ENCODE measurements at places on chromosomes 1 and 21.

GRCh38 chr1:17232759-17233661 is 15.9 kb upstream of the PADI3 start:
- DNase-seq = no peak

DNA sequence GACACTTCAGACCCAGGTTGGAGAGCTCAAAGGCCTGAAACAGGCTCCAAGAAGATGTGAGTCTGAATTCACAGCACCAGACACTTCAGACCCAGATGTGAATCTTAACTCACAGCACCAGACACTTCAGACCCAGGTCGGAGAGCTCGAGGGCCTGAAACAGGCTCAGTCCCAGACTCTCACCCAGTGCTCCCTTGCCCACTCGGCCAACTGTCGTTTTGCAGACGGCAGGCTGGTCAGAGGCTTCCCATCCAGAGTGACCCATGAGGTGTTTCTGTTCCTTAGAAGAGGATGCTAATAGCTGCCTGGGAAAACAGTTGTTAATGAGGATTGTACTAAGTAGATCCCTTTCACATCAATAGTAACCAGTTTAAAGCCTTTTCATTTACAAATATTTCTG is 88.4 kb downstream of the ADARB1 start:
- no peak for DNase-seq

DNA sequence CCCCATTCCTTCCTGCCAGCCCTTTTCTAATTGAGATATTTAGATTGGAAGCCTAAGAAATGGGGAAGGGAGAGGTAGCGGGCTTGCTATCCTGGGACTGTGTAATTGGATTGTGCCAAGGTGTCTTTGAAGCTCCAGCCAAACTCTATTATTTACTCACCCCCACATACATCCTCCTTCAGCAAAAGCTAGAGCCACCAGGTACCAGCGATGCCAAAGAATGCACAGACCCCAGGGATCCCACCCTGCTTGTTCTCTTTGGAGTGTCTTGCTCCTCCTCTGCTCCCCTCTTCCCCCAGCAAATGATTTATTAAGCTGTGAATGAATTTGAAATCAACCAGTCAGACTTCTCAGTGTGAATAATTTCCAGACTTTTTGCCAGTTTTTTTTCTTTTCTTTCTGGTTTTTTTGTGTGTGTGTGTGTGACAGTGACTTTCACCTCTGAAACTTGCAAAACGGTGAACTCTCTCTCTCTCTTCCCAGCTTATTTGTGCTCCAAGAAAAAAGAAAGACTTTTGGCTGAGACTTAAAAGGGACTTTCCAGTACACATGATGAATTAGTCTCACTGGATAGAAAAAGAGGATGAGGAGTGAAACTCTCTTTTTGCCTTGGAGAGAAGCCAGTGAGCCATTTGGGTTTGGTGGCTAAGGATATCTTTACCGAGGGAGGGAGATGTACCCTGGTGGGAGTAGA is 1.8 kb downstream of the VASH2 start:
- no peak for DNase-seq

- no peak for DNase-seq
Observed at GRCh38 chr1:233075915-233076295, 125.5 kb downstream of the NTPCR start.

- no peak for DNase-seq
Observed at GRCh38 chr1:70438529-70438928, 27.5 kb downstream of the CTH start.

- no peak for DNase-seq
Observed at GRCh38 chr1:179119513-179119912, 37.6 kb downstream of the TOR3A start.

Data from NCI-H1436 (cell line).